ENCODE measurements at places on chromosomes 1 and 21. TPM values are rescaled to one million over a fixed set of nuclear protein-coding genes. Genes with fewer than 3 reads are reported as not detected.

AIM2 gene
- 5.7 TPM for total RNA-seq

LCE2A gene
- not detected for total RNA-seq

CAMK1G gene
- not detected for total RNA-seq

FCAMR gene
- total RNA-seq, result not detected

LCE3D gene
- not detected for total RNA-seq

MIXL1 gene
- not detected for total RNA-seq

S100A12 gene
- total RNA-seq, result not detected

OR6N1 gene
- not detected for total RNA-seq

CKS1B gene
- total RNA-seq, result 147 TPM

WASF2 gene
- 143 TPM for total RNA-seq

GPR89B gene
- 23.2 TPM for total RNA-seq

OR14A2 gene
- not detected for total RNA-seq

SPRR2A gene
- not detected for total RNA-seq

RAB13 gene
- 0.92 TPM for total RNA-seq

CYP4A11 gene
- not detected for total RNA-seq

VAMP3 gene
- total RNA-seq, result 38.2 TPM

OR6K3 gene
- total RNA-seq, result not detected

EXO5 gene
- total RNA-seq, result 16.3 TPM

SEMA4A gene
- total RNA-seq, result 35.3 TPM

RAB42 gene
- total RNA-seq, result not detected

KCNJ6 gene
- not detected for total RNA-seq

HSD3B2 gene
- not detected for total RNA-seq

DDR2 gene
- total RNA-seq, result 0.35 TPM

PRR9 gene
- not detected for total RNA-seq

TSEN15 gene
- 44.1 TPM for total RNA-seq

SDC3 gene
- total RNA-seq, result 0.10 TPM

LCE3E gene
- not detected for total RNA-seq

RAB4A gene
- total RNA-seq, result 35.5 TPM

NR1I3 gene
- not detected for total RNA-seq

HUNK gene
- 0.15 TPM for total RNA-seq

DENND2C gene
- total RNA-seq, result 0.12 TPM

LEFTY2 gene
- total RNA-seq, result not detected

KRTAP13-2 gene
- total RNA-seq, result not detected

VCAM1 gene
- total RNA-seq, result not detected

HTR1D gene
- not detected for total RNA-seq

OVAAL gene
- not detected for total RNA-seq

ST6GALNAC3 gene
- 0.25 TPM for total RNA-seq

ANKRD34A gene
- total RNA-seq, result 2.2 TPM

RXRG gene
- total RNA-seq, result not detected

NFASC gene
- not detected for total RNA-seq

TNFAIP8L2 gene
- 33.7 TPM for total RNA-seq

GSTM1 gene
- 77.2 TPM for total RNA-seq

ABL2 gene
- total RNA-seq, result 8.2 TPM

Measured in activated CD4-positive, alpha-beta T cell treated with anti-CD3 and anti-CD28 coated beads, Interleukin-2, amount 10 ng/mL, durations not matched to agents 7 days and 5 days (primary cell).